ENCODE measurements at places on chromosomes 12 and 14. TPM values are rescaled to one million over a fixed set of nuclear protein-coding genes. Genes with fewer than 3 reads are reported as not detected.

The PLEKHG7 gene
- total RNA-seq, result not detected

The GARIN6 gene
- total RNA-seq, result not detected

The SMOC1 gene
- total RNA-seq, result 2.0 TPM

The TDRD9 gene
- total RNA-seq, result 1.6 TPM

The DLK1 gene
- total RNA-seq, result not detected

The GPRC5A gene
- total RNA-seq, result 7.6 TPM

The OAS1 gene
- 1.9 TPM for total RNA-seq

The CLEC1B gene
- not detected for total RNA-seq

The CPNE6 gene
- not detected for total RNA-seq

The GNG2 gene
- total RNA-seq, result 21.9 TPM

The IGF1 gene
- 2.7 TPM for total RNA-seq

The ZDHHC22 gene
- total RNA-seq, result not detected

The HHIPL1 gene
- 8.6 TPM for total RNA-seq

The TSPAN11 gene
- total RNA-seq, result 0.32 TPM

The RHEBL1 gene
- not detected for total RNA-seq

The SAMD15 gene
- total RNA-seq, result 0.94 TPM

The TSPAN19 gene
- 0.16 TPM for total RNA-seq

The HOXC10 gene
- not detected for total RNA-seq

The NELL2 gene
- not detected for total RNA-seq

The COX8C gene
- not detected for total RNA-seq

The EPYC gene
- not detected for total RNA-seq

The KCNJ8 gene
- total RNA-seq, result 5.5 TPM

The LRRK2 gene
- 11.0 TPM for total RNA-seq

The SLC2A14 gene
- total RNA-seq, result not detected

The C14orf180 gene
- not detected for total RNA-seq

The KRT82 gene
- total RNA-seq, result not detected

The FGD4 gene
- total RNA-seq, result 5.2 TPM

The OR6S1 gene
- not detected for total RNA-seq

The KLRD1 gene
- total RNA-seq, result 0.09 TPM

The ZC3H10 gene
- total RNA-seq, result 8.2 TPM

The KRT71 gene
- total RNA-seq, result not detected

The OTX2 gene
- not detected for total RNA-seq

The SMARCC2 gene
- total RNA-seq, result 46.7 TPM

The PTPRQ gene
- total RNA-seq, result 0.26 TPM

The FLRT2 gene
- total RNA-seq, result 0.77 TPM

The TAS2R9 gene
- 0.09 TPM for total RNA-seq

Data from bronchial smooth muscle cell (primary cell).